Osteoblast (primary cell): ENCODE measurements at places on chromosomes 7 and 10. TPM values are rescaled to one million over a fixed set of nuclear protein-coding genes. Genes with fewer than 3 reads are reported as not detected.
A peak's percentile ranks its signal among the peaks of the same experiment; 100 is the strongest.

The HYAL4 gene
- total RNA-seq = not detected in 2 replicates

- no peak overlapping the region for H3K4me3 ChIP-seq
- no peaks in the 10 kb centered on the region for H3K36me3 ChIP-seq
- no peaks in the 10 kb centered on the region for H3K27me3 ChIP-seq
- peak overlapping the region; percentile 97 for H3K27ac ChIP-seq
Observed at GRCh38 chr7:116575853-116576252, 51.0 kb downstream of the CAV1 start.

DNA sequence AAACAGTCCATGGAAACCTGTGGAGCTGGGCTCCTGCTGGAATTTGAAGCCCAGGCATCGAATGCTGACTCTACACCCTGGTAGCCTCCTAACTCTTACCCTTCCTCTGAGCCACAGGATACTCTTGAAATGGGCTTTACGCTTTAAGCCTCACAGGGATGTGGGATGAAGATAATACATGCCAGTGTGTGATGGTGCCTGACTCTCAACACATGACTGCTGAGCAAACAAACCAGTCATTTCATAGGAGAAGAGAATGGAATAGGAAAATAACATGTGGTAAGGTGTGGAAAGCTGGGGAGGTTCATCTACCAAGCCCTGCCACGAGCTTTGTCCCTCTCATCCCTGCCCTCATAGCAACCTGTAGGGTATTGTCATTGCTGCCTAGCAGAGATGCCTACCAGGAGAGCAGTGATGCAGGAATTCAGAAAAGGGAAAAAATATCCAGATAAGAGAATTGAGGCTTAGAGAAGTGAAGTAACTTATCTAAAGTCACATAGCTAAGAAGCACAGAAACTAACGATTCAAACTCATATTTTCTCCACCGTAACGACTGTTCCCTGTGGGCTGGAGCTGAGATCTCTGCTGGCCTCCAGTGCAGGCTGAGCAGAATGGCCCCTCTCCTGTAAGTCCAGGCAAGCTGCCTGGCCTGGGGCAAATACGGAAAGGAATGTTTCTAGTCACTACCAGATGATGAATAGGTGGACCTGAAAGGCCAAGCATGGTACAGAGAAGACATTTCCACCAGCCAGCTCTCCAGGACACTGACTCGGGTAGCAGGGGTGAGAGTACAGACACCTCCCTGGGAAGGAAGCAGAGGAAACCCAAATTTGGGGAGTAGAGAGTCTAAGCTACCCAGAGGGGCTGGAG is 90.2 kb upstream of the DUSP5 start:
- H3K27ac ChIP-seq = peak overlapping the region; percentile 54
- H3K4me3 ChIP-seq = no peak overlapping the region
- no peaks in the 10 kb centered on the region for H3K27me3 ChIP-seq
- H3K4me1 ChIP-seq = peaks cover 44% of the 10 kb centered on the region

GRCh38 chr10:116254422-116255155 is 18.4 kb downstream of the GFRA1 start:
- no peak for DNase-seq
- H3K4me1 ChIP-seq = no peaks in the 10 kb centered on the region
- H3K27me3 ChIP-seq = no peaks in the 10 kb centered on the region
- H3K36me3 ChIP-seq = no peaks in the 10 kb centered on the region
- H3K27ac ChIP-seq = no peak overlapping the region

- peaks cover 6% of the 10 kb centered on the region for H3K4me1 ChIP-seq
- H3K36me3 ChIP-seq = no peaks in the 10 kb centered on the region
- DNase-seq = peak; percentile 91
- no peaks in the 10 kb centered on the region for H3K27me3 ChIP-seq
- H3K4me3 ChIP-seq = peak overlapping the region; percentile 54
Observed at GRCh38 chr7:155490697-155491628, 33.0 kb downstream of the EN2 start.
